ENCODE measurements at places on chromosomes 13 and 19.

DNA sequence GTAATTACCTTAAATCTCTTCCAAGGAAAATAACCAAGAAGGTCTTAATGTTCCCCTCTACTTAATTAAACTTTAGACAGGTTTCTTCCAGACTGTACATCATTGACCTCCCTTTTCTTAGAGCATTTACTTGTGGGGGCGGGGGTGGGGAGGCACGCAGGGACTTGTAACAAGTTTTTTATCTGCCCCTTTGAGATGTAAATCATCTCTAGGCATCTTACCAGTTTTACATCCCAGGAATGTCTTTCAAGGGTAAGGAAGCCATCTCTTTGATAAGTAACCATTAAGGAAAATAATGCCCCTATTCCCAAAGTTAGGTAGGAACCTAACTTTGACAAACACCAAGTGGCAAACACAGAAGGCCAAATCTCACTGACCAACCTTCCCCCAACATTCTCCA is 528.6 kb downstream of the SUCLA2 start:
- DNase-seq = no peak

DNA sequence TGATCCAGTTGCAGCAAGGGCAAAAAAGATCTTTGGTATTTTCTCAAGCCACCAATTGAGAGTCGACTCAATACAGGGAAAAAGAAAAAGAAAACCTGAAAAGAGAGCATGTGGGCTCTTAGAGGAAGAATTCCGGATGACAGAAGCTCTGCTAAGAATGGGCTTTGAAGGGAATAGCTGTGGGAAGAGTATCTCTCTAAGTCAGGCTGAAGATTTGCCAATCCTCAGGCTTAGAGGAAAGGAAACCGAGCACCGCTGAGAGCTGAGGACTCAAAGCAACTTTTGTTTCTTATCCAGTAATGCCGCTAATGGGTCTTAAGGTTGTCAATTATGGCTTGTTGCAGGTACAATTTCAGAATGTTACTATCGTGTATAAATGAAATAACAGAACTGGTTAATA is 166.4 kb downstream of the EFNB2 start:
- no peak for DNase-seq

DNA sequence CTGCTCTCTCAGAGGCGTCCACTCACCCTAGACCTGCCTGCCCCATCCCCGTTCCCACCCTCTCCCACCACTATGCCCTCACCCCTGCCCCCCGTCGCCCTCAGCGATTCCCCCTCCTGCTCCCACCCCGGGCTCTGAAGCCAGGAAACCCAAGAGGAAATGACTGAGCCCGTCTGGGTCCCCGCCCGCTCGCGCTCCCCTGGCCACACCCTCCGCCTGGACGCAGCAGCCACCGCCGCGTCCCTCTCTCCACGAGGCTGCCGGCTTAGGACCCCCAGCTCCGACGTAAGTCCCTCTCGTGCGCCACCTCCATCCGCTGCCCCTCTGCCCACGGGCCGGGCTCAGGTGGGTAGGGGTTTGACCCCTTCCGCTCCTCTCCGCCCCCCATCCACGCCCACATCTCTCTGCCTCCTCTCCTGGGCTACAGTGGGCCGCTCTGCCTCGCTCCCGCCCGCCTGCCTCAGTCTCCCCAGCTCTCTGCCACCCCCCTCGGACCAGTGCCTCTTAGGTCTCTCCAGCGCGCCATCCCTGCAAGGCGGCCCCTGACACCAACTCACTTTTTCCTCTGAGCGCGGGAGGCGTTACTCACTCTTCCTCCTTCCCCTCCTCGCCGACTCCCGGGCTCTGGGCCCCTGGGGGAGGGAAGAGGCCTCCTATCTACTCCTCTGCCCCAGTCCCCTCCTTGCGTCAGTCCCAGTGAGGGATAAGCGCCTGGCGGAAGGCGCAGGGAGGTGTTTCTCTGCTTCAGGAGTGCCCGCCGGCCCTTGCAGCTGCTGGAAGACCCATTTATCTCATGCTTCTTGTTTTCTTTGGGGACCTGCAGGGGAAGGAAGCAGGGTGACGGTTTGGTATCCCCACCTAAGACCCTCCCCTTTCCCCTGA is at the start of gene FXYD5:
Gene FXYD5 (plus strand): TSS at position 211 of the 882 bp plus-strand sequence. CDS start 816 bp downstream, outside the sequence.
- DNase-seq = no peak

- no peak for DNase-seq
Observed at GRCh38 chr19:51640386-51640785, 6.2 kb downstream of the SIGLEC14 start.

- DNase-seq = no peak
Observed at GRCh38 chr13:88417801-88418200, 746.6 kb downstream of the SLITRK5 start.

- DNase-seq = no peak
Observed at GRCh38 chr13:75302071-75302698, 179.8 kb downstream of the TBC1D4 start.

- no peak for DNase-seq
Observed at GRCh38 chr13:59653916-59654315, 509.8 kb downstream of the DIAPH3 start.

DNA sequence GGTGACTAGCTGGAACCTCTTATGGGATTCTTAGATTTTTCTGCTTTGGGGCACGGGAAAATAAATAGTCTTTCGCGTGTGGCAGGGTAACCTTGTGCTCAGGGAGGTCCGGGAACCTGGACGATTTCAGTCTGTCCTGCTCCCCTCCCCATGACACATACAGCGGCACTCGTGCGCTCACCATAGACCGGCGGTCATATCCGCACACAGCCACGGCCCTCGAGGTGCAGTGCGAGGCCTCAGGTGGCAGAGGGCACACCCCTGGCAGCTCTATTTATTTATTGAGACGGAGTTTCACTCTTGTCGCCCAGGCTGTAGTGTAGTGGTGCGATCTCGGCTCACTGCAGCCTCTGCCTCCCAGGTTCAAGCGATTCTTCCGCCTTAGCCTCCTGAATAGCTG is 3.0 kb downstream of the ONECUT3 start:
- DNase-seq = no peak

DNA sequence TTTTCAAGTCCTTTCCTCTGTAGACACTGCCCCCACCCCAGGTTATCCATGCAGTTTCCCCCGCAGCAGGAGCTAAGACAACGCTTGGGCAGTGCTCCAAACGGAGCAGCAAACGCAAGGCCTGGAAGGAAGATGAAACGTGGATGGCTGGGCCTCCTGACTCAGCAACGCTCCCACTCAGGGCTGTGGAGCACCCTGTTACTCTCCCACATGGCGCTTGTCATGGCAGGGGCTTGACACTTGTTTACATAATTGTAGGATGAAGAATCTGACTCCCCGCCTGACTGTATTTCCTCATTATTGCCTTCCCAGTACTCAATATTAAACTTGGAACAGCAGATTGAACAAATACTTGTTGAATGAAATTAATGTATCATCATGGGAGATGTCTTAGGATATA is 799 bp upstream of the C1QTNF9B start:
- no peak for DNase-seq

- DNase-seq = no peak
Observed at GRCh38 chr19:28500982-28501630, 711.8 kb downstream of the UQCRFS1 start.

- DNase-seq = no peak
Observed at GRCh38 chr13:57409121-57409520, 222.4 kb upstream of the PCDH17 start.

GRCh38 chr19:44968118-44968517 is 12.9 kb downstream of the CLPTM1 start:
- no peak for DNase-seq

- peak; percentile 48 for DNase-seq
Observed at GRCh38 chr13:21673789-21674489, 3.1 kb downstream of the FGF9 start.

GRCh38 chr19:5127717-5128116 is 158.8 kb downstream of the KDM4B start:
- DNase-seq = no peak

DNA sequence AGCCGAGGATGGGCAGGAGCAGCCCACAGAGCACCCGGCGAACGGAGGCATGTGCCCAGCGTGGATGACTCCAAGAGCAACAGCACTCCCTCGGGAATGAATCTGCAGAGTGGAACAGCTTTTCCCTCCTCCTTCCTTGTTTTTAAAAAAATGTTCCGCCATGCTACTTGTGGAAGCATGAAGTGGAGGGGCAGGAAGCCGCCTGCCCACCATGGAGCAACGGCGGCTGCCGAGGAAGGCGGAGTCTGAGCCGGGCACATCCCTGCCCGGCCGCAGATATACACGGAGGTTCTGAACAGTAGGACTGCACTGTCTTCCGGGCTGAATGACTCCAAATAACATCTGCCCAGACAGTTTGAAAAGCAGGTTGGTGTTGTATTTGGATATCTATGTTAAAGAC is 65.2 kb downstream of the SOX1 start:
- no peak for DNase-seq

GRCh38 chr13:41621716-41622431 is 164.5 kb downstream of the RGCC start:
- DNase-seq = no peak

GRCh38 chr19:5091018-5091683 is 122.2 kb downstream of the KDM4B start:
- DNase-seq = peak; percentile 30

DNA sequence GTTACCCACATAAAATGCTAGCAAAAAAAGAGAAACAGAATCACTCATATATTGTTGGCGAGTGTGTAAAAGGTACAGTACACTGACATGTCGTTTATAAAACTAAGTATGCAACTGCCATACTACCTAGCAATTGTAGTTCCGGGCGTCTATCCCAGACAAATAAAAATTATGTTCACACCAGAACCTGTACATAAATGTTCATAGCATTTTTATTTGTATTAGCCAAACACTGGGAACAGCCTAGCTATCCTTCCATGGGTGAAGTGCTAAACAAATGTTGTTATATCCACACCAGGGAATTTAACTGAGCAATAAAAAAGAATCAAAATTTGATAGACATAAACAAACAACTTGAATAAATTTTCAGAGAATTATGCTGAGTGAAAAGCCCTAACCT is 28.9 kb upstream of the POSTN start:
- DNase-seq = peak; percentile 94

GRCh38 chr13:95697052-95697680 is 20.2 kb downstream of the DNAJC3 start:
- DNase-seq = no peak

GRCh38 chr19:1540365-1540925 is 16.6 kb downstream of the PLK5 start:
- no peak for DNase-seq

- no peak for DNase-seq
Observed at GRCh38 chr19:6639439-6639838, 30.5 kb downstream of the TNFSF14 start.
